ENCODE measurements at places on chromosomes 2 and 18.

- DNase-seq = no peak
These were observed 33.2 kb downstream of the COL6A3 start for GRCh38 chr2:237380768-237381167.

DNA sequence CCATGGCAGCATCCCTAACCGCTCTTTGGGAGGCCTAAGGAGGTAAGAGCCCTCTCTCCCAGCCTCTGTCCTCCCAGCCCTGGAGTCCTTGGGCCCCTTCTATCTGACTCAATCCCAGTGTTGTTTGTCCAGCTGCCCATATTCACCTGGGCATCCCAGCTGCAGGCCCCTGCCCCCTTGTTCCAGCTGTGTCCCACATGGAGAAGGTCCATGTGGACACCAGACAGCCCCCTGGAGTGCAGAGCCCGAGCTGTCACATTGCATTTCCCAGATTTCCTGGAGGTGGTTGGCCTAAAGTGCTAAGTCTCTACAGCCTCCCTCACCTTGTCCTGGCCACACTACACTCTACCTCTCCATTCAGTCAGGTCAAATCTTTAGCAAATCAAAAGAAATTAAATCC is 42.5 kb downstream of the PSD4 start:
- no peak for DNase-seq

- no peak for DNase-seq
These were observed 5.3 kb downstream of the TPO start for GRCh38 chr2:1418566-1418965.

- DNase-seq = no peak
These were observed 169.5 kb downstream of the MTCL1 start for GRCh38 chr18:8874872-8875271.

- no peak for DNase-seq
These were observed 12.3 kb downstream of the EN1 start for GRCh38 chr2:118834901-118835745.

DNA sequence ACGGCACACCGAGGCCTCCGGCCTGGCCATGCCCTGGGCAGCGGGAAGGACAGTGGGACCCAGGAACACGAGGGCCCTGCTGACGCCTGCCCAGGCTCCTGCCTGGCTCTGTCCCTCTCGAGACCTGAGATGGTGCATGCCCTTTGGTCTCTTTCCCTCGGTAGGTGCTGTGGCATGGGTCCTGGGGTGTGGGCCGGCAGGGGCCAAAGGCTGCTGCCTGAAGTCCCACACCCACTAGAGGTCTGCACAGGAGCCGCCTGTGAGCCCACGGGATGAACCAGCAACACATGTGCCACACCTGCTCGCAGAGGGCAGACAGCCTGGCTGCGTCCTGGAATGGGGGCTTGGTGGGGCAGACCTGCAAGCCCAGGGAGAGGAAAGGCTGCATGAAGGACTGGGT is 73.3 kb downstream of the NDUFA10 start:
- DNase-seq = peak; percentile 44

- DNase-seq = no peak
These were observed 305.9 kb upstream of the CCDC68 start for GRCh38 chr18:55265130-55265675.

DNA sequence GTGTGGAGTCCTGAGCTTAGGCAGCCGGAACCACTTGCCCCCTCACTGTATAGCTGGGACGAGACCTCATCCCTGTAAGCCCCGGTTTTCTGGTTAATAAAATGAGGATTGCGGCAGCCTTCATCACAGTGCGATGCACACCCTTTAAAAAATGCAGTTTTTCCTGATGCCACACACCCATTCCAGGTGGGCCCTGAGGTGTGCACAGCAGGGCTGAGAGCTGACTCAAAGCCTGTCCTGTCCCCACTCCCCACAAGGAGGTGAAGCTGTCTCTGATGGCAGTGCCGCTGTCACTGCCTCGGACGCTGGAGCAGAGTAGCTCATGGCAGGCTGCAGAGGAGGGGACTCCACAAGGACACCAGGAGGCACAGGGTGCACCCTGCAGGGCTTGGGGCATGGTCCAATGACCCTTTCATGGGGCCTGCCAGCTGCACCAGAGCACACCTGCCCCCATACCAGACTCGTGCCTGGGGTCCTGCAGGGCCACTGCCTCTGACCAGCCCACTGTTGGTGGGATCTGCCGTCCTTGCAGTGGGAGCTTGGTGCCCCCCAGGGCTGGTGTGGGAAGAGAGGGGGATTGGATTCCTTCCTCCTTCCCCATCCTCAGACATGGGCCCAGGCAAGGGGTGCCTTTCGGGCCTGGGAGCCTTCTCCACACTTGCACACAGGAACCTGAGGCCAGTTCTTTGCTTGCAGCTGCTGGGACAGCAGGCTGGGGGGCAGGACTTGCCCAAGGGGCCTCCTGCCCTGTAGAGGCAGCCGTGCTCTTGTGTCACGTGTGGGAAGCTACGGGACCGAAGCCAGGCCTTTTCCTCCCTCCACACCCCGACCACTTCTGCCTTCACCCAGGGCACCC is 22.8 kb downstream of the GPC1 start:
- peak; percentile 6 for DNase-seq

DNA sequence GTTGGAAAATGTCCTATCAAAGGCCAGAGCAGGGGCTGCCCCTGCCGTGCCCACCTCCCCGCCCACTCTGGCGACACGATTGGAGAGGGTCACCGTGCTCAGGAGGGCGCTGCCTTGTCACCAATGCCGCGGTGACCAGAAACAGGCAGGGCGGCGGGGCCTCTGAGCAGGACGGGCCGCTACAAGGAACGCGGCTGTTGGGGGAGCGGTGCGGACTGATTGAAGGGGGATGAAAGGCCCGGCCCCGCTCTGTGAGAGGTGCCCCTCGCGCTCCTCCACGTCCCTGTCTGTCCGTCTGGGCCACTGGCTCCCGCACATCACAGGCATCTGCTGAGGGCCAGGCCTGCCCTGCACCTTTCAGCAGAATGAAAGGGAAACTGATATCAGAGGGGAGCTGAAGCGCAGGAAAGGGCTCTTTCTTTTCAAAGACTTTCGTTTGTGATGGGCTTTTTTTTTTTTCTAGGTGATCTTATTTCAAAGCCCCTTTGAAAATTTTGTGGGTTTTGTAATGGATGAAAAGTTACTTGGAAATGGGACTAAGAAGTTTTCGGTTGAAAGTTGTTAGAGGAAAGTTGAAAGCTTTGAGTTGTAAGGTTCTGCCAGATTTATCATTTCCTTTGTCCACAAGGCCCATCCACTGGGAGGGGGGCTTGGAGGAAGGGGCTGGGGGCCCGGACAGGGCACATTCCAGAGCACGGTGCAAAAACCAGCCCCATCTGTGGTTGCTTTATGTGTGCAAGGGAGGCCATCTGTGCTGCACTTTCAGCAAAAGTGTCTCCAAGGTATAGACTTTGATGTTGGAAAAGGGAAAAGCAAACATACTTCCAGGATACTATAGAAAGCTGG is 244.2 kb downstream of the KLHL29 start:
- no peak for DNase-seq

GRCh38 chr2:172087780-172088244 is 2.5 kb downstream of the DLX1 start:
- no peak for DNase-seq

- no peak for DNase-seq
These were observed 83.7 kb downstream of the DSEL start for GRCh38 chr18:67432806-67433205.

- no peak for DNase-seq
These were observed 83.3 kb downstream of the LCLAT1 start for GRCh38 chr2:30530346-30530745.

DNA sequence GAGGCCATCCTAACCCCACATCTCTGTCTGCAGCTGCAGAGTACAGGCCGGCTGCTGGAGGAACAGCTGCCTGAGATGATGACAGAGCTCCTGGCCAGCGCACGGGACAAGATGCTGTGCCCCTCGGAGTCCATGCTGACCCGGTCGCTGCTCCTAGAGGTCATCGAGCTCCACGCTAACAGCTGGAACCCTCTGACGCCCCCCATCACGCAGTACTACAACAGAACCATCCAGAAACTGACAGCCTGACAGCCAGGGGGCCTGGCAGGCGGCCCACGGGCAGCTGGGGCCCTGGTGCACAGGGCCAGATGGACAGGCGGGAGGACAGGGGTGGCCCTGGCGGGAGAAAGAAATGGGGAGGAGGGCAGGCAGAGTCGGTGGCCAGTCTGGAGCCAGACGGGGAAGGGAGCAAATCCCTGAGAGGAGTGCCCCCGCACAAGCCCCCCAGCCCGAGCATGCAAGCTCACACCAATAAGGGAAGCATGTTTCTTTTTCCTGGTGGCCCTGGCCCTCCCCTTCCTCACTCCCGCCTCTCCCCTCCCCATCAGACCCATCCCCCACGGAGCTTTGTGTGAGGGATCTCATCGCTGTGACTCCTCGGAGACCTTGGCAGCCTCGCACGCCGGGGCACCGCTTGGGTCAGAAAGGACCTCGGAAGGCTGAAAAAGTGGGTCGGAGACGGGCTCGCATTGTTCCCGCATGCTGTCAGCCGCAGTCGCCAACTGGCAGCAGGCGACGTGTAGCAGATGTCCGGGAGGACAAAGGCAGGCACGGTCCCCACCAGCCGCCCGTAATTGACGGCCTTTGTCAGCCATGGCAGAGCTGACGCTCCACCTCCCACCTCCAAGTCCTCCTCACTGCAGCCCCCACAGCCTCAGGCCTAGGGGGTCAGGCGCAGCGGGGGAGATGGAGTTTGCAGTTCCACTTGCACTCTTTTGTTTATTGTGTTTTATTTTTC is 91.2 kb downstream of the SMAD7 start:
- peak; percentile 91 for DNase-seq

DNA sequence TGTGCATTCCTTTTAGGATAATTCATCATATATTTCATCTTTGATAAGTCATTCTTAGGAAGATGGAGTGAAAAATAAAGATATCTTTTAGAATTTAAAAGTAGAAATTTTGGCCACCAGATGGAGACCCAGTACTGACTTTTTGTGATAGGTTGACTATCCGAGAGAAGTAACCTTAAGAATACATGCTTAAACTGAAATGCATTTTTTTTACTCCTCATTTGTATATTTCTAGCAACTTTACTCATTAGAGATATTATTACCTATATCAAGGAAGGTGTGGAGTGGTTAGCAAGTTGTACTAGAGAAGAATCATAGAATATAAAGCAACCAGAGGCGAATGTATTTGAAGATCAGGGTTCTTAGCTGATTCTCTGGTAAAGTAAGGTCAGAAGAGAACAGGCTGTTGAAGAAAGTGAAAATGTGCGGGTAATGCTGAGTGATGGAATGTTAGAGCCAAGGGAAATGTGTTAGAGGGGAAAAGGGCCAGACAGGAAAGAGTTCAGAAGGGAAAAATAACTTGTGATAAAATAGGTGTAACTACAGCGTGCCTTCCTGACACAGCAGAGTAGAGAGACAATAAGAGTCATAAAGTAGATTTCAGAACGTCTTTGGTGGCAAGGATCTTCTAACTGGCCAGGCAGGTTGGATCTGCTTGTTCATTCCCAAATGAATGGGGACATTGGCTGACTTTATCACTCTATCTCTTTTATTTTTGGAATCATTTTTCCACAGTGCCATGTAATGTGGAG is 52.3 kb downstream of the TDRD15 start:
- no peak for DNase-seq

- no peak for DNase-seq
These were observed 10.2 kb upstream of the ADGRF3 start for GRCh38 chr2:26356771-26357170.

DNA sequence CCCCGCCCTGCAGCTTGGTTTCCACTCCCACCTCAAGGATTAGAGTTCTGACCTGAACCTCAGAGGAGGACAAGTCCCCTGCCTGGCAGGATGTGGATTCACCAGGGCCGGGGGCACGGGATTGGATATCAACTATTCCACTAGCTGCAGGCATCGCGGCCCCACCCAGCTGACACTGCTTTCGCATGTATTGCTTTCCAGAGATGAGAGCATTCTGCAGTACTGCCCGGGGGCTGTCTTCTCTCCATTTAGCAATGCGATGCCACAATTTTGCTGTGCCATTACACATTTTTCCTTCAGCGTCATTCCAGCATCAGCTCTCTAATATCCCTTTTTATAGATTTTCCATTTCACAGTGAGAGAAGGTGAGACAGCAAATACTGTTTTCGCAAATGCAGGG is 42.0 kb downstream of the CTIF start:
- DNase-seq = no peak

- no peak for DNase-seq
These were observed 16.7 kb upstream of the ASXL2 start for GRCh38 chr2:25895018-25895417.

GRCh38 chr2:150732064-150732463 is 244.6 kb upstream of the RND3 start:
- no peak for DNase-seq

GRCh38 chr2:233802132-233802815 is 24.1 kb downstream of the MROH2A start:
- DNase-seq = no peak

DNA sequence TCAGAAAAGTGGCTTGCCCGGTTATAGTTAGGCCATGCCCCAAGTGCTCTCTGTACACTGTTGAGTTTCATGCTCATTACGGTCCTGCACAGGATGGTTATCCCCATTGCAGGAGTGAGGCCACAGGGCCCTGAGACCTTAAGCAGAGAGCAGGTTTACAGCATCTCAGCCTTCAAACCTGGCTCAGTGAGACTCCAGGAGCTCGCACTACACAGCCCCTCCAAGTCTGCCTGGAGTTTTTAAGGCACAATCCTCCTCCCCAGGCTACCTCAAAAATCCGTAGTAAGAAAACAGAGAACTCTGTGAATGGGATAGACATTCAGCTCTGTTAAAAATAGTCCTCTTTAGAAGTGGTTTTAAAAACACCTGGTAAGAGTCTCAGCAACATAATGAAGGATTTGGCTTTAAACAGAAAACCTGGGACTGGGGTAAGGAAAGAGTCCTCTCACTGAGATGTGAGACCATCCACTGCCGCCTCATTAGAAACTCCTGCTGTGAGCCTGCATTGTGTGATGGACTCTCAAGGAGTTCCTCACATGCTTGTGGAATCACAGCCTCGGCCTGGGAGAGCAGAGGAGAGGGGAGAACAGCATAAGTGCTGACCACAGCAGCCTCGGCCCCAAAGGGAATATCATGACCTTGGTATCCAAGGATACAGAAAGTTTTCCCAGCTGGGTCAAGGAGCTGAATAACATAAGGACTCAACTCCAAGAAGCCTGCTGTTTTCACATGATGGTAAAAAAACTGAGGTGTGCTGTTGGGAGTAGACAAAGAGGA is 214.8 kb downstream of the ATAD2B start:
- DNase-seq = peak; percentile 60

- DNase-seq = no peak
These were observed 2.3 kb downstream of the MYO1B start for GRCh38 chr2:191247381-191248057.

GRCh38 chr2:102437122-102437521 is 14.2 kb downstream of the IL18RAP start:
- DNase-seq = no peak

DNA sequence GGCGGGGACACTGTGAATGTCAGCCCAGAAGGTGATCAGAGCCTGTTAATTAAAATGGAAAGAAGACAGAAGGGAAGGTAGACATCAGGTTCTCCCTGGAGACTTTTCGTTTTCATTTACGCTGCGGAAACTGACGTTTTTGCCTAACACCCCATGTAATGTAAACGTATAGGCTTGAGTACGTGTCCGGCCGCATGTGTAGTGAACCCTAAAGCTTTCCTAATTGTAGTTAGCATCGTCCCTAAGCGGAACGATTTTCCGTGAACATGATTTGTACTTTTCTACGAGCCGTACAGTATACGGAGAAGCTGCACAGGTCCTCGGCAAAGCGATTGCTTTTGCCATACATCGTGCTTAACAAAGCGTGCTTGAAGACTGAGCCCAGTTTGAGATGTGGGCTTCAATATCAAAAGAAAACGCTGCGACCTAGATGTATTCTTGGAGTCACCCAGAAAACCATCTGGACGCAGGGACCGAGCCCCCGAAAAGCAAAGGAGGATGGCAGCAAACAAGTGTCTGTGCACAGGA is 284 bp downstream of the TIMM21 start:
- no peak for DNase-seq

GRCh38 chr2:199144036-199144435 is 313.7 kb downstream of the SATB2 start:
- DNase-seq = no peak
